ENCODE measurements at places on chromosomes 7 and 10.

DNA sequence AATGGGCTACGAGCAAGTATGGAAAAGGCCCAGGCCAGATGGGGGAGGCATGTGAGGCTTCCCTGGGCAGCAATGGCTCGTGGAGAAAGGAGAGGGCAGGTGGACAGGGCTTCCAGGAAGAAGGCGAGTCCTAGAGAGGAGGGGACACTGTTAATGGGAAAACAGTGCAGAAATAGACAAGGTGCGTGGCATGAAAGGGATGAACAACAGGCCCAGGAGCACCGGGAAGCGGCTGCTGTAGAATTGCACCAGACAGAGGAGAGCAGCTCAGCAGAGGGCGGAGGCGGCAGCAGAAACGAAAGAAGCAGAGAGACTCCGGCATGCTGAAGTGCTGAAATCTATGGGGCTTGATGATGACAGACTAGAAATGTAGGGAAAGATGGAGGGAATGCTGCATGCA, 102.1 kb downstream of the PIP4K2A start:
- DNase-seq, result no peak

GRCh38 chr10:43046288-43046991, 30.4 kb upstream of the RET start:
- no peak for DNase-seq

- DNase-seq, result peak; percentile 79
Measured at GRCh38 chr7:20647908-20648776, 32.7 kb downstream of the ABCB5 start.

DNA sequence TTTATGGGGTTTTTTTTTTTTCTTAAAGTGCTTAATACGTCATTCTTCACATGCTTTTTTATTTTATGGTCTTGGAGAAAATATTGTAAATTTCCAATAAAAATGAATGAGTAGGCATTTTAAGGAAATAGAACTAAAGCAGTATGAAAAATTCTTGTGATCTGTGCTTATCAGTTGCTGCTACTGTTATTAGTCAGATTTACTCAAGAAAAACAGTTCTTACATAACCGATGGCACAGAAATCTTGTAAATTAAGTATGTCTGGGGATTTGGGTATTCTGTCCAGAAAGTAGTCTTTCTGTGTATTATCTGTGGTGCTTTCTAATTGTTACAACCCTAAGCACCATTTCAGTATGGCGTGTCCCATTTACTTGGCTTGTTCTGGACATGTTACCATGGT, 64.7 kb downstream of the LRGUK start:
- no peak for DNase-seq

DNA sequence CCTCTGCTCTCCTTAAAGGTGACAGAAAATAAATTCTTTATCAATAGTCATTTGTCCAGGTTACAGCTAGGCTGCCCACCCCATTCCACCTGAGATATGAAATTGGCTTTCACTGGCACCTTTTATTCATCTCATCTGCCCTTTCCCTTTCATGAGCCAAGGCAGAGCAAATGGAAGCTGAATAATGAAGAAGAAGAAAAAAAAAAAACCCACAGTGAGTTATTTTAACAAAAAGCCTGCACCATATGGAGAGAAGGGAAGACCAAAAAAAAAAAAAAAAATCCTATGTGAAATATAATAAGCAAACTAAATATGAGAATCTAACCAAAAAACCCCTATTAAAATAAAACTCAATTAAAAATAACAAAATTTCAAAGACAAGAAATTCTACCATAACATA, 59.2 kb downstream of the CHCHD3 start:
- DNase-seq, result no peak
